Stimulated activated CD8-positive, alpha-beta memory T cell treated with anti-CD3 and anti-CD28 coated beads, Interleukin-15, amount 100 ng/mL, for 48 hours (primary cell): ENCODE measurements at places on chromosomes 4 and X.
A peak's percentile ranks its signal among the peaks of the same experiment; 100 is the strongest.

GRCh38 chr4:106287353-106287969, 28.5 kb downstream of the TBCK start:
- no peak for DNase-seq

DNA sequence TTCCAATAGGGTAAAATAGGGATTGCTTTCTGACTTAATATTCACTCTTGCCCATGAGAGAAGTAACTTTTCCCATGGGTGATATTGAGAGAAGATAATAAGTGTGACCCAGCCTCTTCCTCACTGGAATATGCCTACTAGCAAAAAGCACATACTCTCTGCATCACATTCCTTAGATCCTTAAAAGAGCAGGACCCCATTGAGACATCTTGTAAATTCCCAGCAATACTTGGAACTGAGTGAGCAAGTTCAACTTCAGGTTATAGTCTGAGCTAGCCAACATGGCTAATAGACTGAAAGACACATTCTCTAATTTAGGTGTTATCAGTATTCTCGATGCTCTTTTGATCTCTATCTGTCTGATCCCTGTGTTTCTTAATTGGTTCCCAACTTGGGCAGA, 1372.3 kb downstream of the STIM2 start:
- no peak for DNase-seq

DNA sequence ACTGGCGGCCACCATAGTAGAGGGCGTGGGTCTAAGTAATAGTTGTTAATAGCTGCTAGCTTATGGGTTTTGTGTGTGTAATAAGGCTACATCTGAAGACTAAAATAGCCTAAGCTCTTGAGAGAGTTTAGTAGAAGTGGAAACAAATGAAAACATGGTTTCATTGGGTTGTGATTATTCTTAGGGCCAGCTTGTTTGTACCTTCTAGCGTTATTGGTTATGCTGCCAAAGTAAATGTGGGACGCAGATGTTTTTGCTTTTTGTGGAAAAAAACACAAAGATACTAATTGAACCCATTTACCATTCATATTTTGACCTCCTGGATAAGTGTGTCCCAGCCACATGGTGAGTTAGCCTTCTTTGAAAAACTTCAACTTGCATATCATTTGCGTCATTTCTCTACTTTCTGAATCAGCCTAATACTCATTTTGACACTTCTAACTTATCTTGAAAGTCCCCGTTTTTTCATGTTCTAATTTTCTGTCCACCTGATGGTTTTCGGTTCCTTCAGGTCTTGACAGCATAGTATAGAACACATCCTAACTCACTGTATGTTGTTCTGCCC, 305.3 kb downstream of the FRMPD4 start:
- no peak for DNase-seq

DNA sequence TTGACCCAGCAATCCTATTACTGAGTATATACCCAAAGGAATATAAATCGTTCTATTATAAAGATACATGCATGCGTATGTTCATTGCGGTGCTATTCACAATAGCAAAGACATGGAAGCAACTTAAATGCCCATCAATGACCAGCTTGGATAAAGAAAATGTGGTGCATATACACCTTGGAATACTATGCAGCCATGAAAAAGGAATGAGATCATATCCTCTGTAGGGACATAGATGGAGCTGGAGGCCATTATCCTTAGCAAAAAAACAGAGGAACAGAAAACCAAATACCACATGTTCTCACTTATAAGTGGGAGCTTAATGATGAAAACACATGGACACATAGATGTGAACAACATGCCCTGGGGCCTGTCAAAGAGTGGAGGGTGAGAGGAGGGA, 124.1 kb upstream of the AFF2 start:
- no peak for DNase-seq

DNA sequence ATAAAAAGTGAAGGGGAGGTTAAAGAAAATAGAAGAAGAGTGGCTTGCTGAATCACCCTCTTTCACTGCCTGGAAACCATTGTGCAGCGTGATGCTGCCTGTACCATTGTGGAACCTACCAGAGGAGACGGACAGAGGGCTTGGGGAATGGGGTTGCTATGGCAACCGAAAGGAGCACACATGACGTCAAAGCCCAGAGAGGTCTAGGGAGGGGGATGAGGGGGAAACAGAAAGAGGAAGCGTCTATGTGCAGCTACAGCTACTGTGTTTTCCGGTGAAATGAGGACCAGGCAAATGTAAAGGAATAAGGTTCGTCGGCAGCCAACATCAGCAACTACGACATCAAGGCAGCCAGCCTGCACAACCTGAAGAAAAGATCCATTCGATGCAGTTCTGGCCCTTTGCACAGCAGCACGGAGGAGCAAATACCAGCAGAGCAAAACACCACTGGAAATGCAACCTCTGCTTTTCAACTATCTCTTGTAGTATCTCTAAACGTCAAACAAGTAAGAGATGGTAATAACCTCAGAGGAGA, at the start of gene MAPK10:
Gene MAPK10 (minus strand): TSS at position 110 of the 535 bp plus-strand sequence.
- peak; percentile 3 for DNase-seq

DNA sequence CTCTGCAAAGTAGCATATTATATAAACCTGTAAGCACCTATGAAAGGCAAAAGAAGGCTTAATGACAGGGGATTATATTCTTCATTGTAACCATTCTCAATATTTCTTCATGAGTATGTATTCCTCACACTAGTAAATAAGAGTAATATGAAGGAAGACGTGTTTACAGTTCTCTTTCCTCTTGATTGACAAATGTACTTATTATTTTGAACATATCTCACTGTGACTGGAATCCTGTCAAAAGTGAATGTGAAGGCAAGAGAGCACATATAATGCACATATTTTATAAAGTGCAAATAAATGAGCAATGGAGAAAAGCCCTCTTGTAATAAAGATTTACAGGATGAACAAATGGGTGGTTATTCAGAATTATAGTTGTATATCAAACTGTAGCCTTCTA, 19.7 kb downstream of the FAM47A start:
- no peak for DNase-seq

- no peak for DNase-seq
These were observed 6.3 kb upstream of the HPRT1 start for GRCh38 chrX:134453631-134454030.

DNA sequence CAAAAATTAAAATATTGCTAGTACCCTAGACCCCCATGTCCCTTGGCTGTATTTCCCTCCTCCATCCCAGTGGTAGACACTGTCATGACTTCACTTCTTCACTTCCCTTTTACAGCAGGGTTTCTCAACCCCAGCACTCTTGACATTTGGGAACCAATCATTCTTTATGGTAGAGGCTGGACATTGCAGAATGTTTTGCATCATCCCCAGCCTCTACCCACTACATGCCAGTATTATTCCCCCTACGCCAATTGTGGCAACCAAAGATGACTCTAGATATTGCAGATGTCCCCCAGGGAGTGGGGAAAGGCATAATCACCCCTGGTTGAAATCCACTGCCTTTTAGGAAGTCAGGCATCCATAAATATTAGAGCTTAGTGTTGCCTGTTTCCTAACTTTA, 138.6 kb downstream of the AMELX start:
- no peak for DNase-seq

- DNase-seq, result peak; percentile 79
These were observed 24.8 kb upstream of the TMSB4X start for GRCh38 chrX:12949927-12950656.

GRCh38 chr4:32485956-32486355, 1765.8 kb downstream of the PCDH7 start:
- no peak for DNase-seq

GRCh38 chr4:68871809-68872642, 56.2 kb downstream of the UGT2B10 start:
- DNase-seq, result no peak

DNA sequence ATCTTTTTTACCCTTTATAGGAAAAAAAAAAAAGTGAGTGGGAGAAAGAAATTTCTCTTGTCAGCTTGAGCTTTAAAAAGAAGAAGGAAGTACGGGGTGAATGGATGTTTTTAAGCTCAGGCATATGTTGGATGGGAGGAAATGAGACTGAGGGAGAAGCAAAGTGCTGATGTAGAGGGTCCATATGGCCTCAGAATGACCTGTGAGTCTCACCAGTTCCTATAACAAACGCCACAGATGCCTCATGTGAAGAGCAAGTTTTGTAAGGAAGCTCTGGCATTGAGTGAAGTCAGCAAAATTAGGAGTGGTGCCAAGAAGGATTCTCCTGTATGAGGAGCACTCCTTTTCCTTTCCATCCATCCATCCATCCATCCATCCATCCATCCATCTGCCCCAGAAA, 214.6 kb downstream of the PTTG2 start:
- no peak for DNase-seq

GRCh38 chr4:48602222-48602621, 112.2 kb downstream of the ZAR1 start:
- no peak for DNase-seq

DNA sequence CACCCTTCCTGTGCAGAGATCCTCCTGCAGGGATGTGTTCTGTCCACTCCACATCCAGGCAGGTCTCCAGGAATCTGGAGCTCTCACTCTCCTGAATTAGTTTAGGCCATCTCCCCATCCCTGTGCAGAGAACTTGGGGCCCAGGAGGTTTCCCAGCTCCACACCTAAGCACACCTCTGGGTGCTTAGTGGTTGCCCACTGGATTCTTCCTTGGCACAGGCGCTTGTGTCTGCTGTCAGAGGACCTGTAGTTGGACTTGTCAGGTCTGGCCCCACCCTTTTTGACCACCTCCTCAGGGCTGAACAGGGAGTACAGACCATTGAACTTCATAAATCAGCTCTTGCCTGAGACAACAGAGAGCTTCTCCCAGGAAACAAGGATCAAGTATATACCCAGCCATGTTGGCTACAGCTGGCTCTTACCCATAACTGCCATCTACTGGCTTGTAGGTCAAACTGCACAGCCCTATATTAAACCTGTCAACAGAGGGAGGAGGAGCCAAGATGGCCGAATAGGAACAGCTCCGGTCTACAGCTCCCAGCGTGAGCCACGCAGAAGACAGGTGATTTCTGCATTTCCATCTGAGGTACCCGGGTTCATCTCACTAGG, 275.5 kb downstream of the PPARGC1A start:
- no peak for DNase-seq

- no peak for DNase-seq
These were observed 68.0 kb upstream of the MAP9 start for GRCh38 chr4:155444721-155445120.

DNA sequence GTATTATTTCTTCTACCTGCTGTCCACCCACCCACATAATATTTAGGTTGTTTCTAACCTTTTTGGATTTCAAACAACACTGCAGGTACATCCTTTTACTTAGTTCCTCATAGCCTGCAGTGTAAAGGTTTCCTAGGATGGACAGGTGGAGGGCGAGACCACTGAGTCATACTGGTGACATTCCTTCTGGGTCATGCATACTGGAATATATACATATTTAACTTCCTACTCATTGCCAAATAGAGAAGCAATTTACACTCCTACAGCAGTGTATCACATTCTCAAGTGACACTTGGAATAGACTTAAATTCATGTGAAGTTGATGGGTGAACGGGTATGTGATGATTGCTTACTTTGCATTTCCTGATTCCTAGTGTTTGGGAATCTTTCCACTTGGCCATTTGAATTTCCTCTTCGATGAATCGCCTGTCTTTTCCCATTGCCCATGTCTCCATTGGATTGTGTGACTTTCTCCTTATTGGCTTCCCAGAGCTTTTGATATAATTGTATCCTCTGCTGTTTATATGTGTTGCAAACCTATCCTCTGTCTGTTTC, 8.2 kb upstream of the PPP2R2C start:
- no peak for DNase-seq

DNA sequence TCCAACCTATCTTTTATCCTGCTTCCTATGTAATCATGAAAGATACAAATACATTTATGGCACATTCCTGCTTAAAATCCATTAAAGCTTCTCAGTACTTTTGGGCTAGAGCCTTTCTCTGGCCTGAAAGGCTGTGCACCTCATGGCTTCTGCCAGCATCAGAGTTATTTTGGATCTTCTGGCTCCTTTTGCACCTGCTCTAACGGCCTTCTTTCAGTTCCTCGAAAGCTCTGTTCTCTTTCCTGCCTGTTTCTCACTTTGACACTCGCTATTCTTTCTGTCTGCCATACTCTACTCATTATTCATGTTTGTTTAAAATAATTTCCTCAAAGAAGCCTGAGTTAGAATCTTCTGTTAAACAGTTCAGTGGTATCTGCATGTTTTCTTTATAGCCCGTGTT, 86.0 kb downstream of the LRP2BP start:
- no peak for DNase-seq

DNA sequence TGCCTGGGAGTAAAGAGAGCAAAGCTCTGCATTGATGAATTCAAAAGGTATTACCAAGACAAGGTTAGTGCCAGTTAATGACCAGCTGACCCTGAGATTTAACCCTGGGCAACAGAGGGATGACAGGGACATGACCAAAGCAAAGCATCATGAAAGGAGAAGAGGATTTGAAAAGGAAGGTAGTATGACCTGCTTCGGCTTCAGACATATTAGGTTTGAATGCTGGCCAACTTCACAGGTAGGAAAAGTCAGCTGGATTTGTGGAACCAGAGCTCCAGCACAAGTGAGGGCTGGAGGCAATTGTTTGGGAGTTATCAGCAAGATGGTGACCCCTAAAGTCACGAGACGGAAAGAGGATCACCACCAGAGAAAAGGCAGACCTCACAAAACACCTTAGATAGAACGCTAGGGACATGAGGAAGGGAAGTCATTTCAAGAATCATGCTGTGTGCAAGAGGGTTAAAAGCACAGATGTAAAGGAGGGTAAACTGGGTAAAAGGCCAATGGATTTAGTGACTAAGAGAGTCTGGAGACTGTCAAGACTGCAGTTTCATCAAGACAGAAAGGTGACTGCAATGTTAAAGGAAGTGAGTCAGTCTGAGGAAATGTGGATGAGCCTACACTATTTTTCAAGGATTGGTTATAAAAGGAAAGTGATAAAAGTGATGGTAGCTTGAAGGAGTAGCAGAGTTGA, 45.6 kb downstream of the SH3RF1 start:
- no peak for DNase-seq

DNA sequence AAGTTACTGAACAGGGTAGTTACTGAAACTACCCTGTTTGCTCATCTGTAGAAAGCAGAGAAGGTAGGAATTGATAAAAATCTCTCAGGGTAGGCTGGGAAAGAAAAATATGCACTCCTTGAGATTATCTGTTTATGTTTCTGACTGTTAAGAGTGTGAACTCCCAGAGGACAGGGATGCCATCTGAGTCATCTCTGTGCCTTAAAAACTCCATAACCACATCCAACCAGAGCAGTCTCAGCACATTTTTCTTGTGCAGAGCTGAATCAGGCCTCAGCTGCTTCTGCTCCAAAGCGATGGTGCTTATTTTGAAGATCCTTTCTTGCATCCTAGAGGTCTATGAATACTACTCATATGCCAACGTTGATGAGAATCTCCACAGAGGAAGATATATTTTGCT, 9.9 kb downstream of the CENPVL3 start:
- DNase-seq, result no peak

DNA sequence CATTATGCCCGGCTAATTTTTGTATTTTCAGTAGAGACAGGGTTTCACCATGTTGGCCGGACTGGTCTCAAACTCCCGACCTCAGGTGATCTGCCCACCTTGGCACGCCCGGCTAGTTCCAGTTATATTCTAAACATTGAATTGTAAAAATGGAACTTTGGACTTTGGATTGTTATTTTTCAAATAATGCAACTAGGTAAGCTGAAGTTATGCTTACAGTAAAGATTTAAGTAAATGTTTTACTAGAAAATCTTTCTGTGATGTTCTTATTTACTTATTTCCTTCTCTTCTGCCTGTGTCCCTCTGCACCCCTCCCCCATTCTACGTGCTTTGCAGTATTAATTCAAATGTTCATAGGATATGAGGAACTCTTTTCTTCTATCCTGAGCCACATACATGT, 26.1 kb downstream of the GK start:
- DNase-seq, result no peak
